Activated CD4-positive, CD25-positive, alpha-beta regulatory T cell treated with anti-CD3 and anti-CD28 coated beads, Interleukin-2, amount 50 U/mL, for 24 hours (primary cell): ENCODE measurements at places on chromosomes 5 and 9.

DNA sequence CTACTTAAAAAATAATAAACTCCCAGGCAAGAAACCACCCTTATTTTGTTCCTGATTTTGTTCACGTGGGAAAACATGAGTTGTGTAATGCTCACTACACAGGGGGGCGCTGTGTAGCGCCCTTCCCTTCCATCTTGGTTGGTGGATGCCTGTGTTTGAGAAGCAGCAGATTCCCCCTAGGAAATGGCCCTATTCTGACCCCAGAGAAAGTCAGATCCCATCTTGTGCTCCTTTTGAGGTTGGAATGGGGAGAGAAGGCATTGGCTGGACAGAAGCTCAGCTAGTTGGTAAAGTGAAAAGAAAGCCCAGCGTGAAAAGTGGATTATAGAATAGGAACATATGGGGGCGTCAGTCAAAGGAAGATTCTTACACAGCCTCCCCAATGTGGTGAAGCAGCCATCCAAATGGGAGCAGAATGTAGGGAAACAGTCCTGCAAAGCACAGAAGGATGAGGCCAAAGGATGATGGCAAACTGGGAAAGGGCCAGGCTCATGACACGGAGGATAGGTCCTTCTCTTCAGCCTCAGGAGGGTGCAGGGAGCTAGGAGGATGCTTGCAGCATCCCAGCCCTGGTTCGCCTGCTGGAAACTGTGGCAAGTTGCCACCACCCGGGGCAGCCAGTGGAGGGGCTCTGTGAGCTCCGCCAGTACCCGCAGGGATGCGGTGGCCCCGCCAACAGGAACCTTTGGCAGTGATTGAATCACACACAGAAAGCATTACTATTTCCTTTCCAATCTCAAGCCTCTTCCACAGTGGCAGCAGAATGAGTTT, 314.2 kb upstream of the DAP start:
- ATAC-seq, result no peak

DNA sequence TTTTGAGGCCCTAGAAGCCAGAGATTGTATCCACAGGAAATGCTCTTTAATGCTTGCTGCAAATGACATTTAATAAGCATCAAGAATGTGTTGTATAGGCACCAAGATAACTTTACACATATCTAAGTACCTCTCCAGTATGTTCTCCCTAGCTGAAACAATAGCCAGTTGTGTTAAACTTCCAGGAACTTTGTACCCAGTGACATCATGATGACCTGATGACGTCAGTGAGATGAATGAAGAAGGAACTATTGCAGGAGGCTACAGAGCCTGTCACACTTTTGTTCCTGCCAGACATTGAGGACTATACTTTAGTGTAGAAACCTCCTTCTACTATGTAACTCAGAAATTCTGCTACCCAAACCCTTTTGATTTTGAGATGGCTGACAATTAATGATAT, 129.8 kb downstream of the CD180 start:
- no peak for ATAC-seq

GRCh38 chr5:58456486-58456885, 3.4 kb downstream of the PLK2 start:
- ATAC-seq, result no peak

DNA sequence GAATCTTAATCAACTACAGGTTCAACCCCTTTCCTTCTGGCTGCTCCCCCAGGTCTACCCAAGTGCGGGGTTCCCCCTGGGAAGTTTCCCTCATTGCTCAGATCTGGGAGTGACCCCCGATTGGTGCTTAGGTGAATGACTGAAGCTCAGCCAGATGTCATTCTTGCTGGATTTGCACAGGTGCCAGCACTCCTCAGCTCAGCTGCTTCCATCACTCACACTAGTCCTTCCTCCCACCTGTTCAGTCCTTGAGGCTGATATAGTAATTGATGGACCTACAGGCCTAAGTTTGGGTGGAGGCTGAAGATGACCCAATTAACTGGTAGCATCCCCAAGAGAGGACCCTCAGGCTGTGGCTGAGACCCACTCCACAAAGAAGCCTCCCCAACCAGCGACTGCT, 32.9 kb downstream of the PRLR start:
- ATAC-seq, result no peak

- no peak for ATAC-seq
Measured at GRCh38 chr9:2502760-2503159, 118.8 kb upstream of the VLDLR start.

DNA sequence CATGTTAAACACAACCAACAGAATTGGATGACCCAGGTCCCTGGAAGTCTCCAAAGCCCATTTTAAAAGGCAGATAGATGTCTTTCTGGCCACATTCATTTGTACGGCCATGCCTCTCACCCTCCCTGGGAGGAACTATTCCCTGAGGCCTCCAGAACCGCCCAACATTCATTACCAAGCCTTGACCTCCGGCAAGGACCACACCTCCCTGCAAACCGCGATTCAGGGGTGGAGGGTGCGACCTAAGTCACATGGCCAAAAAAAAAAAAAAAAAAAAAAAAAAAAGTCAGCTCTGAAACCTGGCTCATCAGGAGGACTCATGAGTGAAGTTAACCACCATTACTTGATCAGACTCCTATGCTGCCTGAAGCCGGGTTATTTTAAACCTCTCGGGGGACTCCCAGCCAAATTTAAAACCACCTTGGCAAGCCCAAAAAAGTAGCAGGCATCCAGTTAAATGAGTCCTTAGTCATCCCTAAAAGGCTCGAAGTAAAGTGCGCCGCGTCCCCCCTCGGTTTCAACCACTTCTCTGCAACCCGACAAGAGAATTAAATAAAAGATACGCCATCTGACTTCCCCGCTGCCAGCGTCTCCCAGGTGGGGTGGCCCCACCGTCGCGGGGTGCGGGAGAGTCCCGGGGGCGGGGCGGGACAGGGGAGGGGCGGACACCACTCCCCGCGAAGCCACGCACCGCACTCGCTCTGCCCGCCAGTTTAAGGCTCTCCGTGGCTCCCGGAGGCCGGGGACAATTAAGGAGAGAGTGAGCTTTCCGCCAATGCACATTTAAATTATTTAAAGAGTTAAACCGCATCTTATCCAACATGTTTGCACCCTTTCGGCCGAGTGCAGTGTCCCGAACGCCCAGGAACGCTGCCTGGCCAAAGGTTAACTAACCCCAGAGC, 2.3 kb downstream of the KLF9 start:
- ATAC-seq, result peak; percentile 46

DNA sequence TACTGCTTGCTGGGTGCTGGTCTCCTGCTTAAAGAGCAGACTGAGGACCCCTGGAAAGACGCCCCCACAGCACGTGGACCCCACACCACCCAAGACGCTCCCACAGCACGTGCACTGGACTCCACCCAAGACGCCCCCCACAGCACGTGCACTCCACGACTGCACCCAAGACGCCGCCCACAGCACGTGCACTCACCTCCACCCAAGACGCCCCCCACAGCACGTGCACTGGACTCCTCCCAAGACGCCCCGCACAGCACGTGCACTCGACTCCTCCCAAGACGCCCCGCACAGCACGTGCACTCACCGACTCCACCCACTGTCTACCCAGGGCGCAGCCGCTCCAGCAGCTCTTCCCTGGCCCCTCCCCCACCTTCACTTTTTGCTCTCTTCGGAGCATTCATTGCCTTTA, 50.5 kb downstream of the EHMT1 start:
- ATAC-seq, result no peak

GRCh38 chr5:9516591-9516990, 29.3 kb downstream of the SEMA5A start:
- ATAC-seq, result no peak

DNA sequence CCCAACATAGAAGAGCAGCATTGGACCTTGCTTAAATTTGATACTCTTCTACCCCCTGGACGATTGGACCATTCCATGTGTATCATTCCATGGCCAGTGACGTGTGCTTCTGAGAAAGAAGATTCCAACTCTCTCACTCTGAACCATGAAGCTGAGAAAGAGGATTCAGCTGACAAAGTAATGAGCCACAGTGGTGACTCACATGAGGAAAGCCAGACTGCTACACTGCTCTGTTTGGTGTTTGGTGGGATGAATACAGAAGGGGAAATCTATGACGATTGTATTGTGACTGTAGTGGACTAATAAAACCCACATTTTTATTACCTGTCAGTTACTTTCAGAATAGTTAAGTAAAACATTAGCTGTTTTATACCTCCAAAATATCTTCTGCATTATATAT, 7.5 kb downstream of the HSPA5 start:
- ATAC-seq, result peak; percentile 29

- no peak for ATAC-seq
Measured at GRCh38 chr5:10279328-10279727, 28.4 kb downstream of the CMBL start.

DNA sequence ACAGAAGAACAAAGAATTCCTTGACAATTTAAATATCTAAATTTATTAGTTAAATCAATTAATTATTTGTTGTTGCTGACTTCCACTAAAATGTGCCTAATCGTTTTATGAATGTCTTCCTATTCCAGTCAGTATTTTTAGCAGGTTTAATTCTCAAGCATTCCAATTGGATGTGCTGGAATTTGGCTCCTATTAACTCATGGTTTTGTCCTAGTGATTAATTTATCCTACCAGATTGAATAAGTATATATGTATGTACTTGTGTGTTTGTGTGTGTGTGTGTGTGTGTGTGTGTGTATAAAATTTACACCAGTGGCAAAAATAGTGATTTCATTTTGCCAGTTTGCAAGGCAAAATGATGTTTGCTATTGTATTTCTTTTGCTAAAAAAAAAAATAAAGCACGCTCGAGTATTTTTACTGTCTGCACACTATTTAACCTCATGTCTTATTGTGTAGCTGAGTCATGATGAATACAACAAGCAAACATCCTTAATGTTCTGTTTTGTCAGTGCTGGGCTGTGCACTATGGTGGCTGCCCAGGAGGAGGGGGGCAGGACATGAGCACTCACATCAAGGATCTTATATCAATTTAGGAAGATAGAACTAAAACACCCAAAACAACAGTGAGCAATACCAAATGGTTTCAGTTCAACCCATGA, 375.5 kb downstream of the PDE4D start:
- ATAC-seq, result no peak

GRCh38 chr5:150291388-150292385, 2.1 kb upstream of the CAMK2A start:
- ATAC-seq, result no peak

- ATAC-seq, result no peak
Measured at GRCh38 chr9:79976257-79977073, 404.7 kb downstream of the TLE4 start.

- no peak for ATAC-seq
Measured at GRCh38 chr9:115278326-115279035, 160.5 kb upstream of the TNC start.

DNA sequence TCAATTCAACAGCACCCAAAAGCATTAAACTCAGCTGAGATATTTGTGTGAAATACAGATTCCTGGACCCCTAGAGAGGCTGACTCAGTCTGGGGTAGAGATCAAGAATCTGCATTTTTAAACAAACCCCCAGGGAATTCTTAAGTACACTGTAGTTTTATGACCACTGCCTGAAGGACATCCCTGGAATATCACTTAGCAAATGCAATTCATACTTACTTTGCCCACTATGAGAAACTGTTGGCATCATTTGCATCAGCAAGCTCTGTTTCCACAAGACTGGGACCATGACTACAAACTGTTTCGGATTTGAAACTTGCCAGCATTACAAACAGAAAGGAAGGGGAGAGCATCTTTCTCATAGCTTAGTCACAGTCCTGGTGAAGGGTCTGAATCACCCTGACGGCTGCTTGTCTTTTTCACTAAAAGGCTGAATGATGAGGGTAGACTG, 63.7 kb downstream of the MLLT3 start:
- peak; percentile 76 for ATAC-seq
